ENCODE measurements at places on chromosomes 6 and 20.

- no peak for DNase-seq
These were observed 6.5 kb downstream of the GSS start for GRCh38 chr20:34949120-34949519.

DNA sequence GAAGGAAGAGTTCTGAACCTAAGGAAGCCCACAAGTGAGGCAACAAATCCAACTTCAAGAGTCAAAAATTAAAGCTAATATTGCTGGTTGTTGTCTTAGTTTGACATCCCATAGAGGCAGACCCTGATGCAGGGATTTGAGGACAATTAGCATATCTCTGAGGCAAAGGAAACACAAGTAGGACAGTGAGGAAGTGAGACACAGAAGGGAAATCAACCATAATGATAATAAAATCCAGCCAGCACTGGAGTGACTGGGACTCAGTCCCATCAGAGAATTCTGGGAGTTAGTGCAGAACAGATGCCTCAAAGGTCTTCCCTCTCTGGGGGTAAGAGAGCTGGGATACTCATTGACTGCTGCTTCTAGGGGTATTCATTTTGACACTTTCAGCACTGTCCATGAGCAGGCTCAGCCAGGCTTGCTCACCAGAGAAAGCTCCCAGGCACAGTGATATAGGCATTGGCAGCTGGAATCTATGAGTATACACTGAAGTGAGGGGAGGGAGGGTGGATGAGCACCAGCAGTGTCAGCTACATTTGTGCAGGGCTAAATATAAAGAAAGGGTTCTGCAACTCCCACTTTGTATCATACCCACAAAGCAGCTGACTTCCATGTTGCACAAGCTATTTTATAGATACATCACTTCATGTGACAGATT is 43.4 kb upstream of the SPTLC3 start:
- DNase-seq = no peak

GRCh38 chr6:57243954-57244353 is 21.8 kb upstream of the RAB23 start:
- no peak for DNase-seq

DNA sequence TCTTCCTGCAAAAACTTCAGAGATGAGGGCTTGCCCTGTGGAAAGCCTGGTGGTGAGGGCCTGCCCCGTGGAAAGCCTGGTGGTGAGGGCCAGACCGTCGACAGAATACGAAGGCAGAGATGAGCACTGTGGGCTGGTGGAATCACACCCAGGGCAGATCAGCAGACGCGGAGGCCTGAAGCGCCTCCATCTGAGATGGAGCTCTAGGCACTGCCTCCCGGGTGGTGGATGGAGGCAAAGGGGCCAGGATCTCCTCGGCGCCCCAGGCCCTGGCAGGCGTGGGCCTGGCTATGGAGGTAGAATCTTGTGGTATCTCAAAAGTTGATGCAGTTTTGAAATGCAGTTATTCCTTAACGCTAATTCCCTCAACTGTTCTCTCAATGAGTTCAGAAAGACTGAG is 104.8 kb downstream of the PSMB1 start:
- no peak for DNase-seq

DNA sequence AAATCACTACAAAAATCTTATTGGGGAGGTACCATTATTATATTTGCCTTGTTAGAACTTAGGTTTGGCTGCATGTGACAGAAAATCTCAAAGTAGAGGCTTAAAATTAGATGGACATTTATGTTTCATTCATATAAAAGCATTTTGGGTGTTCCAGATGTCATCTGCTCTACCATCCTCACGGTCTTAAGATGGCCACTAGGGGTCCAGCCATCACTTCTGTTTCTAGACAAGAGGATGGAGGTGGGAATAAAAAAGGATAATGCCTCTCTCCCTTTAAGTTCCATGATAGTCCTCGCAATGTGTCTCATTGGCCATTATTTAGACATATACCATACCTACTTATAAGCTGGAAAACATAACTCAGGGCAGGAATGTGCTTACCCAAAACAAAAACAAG is 929.5 kb downstream of the KIF16B start:
- no peak for DNase-seq

- no peak for DNase-seq
These were observed 889 bp upstream of the CHMP4B start for GRCh38 chr20:33810259-33810658.

DNA sequence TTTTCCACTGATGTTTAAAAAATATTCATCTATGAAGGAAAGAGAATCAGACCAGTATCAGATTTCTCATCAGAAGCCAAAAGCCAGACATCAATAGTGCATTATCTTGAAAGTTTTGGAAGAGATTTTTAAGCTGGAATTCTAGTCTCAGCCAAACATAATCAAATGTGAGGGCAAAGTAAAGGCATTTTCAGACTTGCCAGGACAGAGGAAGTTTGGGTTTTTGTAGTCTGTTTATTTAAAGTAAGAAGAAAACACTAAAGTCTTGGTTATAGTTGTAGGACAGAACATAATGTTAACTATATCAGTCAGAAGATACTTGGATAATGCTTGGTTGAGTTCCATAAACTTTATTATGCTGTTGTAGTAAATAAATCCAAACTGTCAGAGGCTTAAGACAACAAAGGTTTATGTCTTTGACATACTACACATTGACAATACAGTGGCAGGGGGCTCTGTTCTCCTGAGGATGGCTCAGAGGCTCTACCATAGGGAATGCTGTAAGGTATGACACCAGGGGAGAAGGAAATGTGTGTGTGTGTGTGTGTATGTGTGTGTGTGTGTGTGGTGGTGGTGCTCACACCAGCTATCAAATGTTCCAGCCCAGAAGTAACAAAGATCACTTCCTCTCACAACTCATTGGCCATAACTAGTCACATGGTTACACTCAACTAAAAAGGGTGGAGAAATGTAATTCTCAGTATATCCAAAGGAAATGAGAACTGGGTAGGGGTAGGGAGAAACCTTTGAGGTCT is 26.7 kb upstream of the YWHAB start:
- DNase-seq = no peak

DNA sequence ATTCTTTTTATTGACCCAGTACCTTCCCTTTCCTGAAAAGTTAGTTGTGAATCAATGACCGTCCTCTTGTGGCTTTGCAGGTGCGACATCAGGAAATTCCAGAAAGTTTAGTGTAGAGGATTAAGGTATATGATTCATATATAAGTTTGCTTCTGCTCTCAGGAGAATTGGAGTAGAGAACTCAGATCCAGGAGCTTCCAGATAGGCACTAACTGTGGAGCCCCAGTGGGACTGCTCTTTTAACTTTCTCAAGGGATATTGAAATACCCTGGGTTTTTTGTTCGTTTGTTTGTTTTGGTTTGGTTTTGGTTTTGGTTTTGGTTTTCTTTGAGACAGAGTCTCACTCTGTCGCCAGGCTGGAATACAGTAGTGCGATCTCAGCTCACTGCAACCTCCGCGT is 9.5 kb downstream of the TAAR2 start:
- DNase-seq = no peak

Data from NCI-H345 (cell line).